WTC11 (cell line): ENCODE measurements at places on chromosomes 13 and 19.

DNA sequence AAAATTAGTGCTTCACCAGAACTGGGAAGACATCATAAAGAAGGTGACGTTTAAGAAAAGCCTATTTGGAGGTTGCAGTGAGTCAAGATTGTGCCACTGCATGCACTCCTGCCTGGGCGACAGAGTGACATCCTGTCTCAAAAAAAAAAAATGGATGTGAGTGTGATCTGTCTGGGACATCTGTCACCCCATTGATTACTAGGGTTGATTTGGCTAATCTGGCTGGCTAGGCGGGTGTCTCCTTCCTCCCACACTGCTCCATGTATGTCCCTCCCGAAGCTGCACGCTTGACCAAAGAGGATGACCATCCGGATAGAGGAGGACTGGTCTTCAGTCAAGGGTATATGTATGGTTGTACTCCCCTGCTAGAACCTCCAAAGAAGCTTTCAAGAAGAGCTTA is 2.6 kb downstream of the GTF2F2 start:
- no peak for DNase-seq

GRCh38 chr19:54506079-54506478 is 3.4 kb downstream of the LAIR2 start:
- no peak for DNase-seq

DNA sequence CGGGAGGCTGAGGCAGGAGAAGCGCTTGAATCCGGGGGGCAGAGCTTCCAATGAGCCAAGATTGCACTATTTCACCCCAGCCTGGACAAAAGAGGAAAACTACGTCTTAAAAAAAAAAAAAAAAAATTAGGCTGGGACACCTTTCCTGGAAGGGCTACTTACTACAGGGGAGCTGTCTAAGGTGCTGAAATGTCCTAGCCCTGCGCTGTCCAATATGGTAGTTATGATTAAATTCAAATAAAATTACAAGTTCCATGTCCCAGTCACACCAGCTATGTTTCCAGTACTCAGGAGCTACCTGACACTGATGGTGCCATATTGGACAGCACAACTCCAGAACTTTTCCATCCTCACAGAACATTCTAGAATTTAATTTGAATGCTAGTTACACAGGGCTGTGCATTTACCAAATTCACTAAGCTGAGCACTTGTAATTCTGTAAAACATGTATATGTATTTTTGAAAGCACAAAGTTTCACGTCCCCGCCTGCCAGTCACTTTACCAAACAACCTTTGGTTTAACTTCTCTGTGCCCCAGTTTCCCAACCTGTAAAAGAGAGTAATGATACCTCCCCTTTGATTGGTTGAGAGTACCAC is 9.2 kb upstream of the ZSCAN22 start:
- DNase-seq = no peak

- no peak for DNase-seq
Observed at GRCh38 chr13:30880856-30881155, 25.3 kb upstream of the MEDAG start.

DNA sequence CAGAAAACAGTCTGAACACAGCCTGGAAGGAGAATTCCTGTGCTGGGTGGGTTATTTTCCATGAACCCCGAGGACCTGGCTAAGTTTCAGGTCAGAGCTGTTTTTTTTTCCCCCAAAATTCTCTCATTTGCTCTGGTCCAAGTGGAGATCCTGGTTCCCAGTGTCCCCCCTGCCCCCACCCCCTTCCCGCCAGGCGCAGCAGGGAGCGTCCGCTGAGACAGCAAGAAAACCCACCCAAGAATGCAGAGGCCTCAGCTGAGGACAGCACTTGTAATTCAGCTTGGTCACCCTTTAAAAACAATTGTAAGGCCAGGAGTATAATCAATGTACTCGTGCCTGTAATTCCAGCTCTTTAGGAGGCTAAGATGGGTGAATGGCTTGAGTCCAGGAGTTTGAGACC is 11.4 kb upstream of the TSPAN16 start:
- DNase-seq = no peak
